ENCODE measurements at places on chromosomes 11 and 22.

- no peak for DNase-seq
These were observed 54.3 kb downstream of the SPATA19 start for GRCh38 chr11:133790995-133791394.

DNA sequence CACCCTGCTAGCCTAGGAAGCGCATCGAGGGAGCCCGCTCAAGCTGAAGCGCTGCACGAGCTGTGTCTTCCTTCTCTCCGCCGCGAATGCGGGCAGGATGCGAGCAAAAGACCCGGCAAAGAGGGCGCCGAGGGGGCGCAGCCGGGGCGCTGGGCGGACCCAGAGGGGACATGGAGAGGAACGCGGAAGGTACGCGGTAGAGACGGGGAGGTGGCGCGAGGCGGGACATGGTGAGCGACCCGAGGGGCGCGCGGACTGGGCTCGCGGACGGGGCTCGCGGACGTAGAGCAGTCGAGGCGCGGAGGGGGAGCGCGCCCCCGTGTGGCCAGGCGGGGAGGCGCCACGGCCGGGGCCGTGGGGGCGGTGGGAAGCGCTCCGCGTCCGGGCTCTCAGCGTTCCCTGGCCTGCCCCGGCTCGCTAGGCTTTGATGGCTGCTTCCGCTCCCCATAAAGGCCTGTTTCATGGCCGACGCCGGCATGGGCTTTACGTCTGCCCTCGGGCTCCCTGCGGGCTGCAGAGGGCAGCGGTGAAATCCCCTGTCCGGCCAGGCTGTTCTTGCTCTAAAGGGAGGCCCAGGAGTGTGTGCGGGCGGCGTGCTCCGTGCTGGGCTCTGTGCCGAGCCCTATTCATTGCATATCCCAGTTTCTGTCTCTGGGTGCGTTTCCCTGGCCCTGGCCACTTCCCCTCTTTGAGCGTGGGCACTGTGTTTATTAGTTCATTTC is 31.2 kb upstream of the TRIM29 start:
- DNase-seq, result peak; percentile 16

GRCh38 chr11:95081412-95081811 is 8.2 kb upstream of the ENDOD1 start:
- no peak for DNase-seq

GRCh38 chr11:19772480-19772879 is 59.8 kb downstream of the NAV2 start:
- no peak for DNase-seq

DNA sequence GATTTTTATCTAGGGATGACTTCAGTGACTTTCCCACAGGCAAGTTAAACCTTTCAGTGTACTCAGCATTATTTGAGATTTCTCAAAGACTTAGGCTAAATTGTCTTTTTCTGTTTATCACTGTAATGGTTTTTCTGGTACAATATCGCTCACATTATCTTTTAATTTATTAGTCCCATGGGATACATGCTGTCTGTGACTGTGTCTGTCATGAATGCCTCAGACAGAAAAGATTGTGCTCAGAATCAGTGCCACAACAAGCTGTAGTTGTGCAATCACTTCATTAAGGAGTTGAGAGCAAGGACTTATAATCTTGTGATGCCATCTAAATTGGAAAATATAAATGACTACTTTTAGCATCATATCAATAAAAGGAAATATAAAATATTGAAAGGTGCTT is 2374.2 kb upstream of the RAG2 start:
- no peak for DNase-seq

GRCh38 chr22:19629720-19630419 is 84.4 kb upstream of the SEPTIN5 start:
- peak; percentile 67 for DNase-seq

DNA sequence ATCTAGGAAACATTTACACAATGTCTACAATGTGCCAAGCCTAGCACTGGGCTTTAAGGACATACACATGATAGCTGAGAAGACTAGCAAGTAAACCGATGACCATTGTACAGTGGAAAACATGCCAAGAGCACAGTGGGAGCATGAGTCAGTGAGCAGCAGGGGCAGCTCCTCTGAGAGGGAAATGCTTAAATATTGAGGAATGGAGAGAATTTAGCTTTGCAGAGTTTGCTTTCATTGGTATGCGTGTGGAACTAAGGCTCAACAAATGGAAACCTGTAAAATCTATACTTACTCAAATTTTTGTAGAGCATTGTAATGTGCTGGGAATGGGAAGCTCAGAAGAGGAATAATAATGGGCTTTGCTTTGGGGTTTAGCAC is 282.3 kb downstream of the ST3GAL4 start:
- DNase-seq, result no peak

- DNase-seq, result no peak
These were observed 38.5 kb upstream of the NUP50 start for GRCh38 chr22:45125188-45125587.

- DNase-seq, result no peak
These were observed 35.6 kb downstream of the KIF18A start for GRCh38 chr11:28072321-28072720.

GRCh38 chr11:36460220-36460619 is 49.9 kb downstream of the TRAF6 start:
- no peak for DNase-seq

GRCh38 chr11:68584991-68585524 is 99.3 kb upstream of the GAL start:
- no peak for DNase-seq

DNA sequence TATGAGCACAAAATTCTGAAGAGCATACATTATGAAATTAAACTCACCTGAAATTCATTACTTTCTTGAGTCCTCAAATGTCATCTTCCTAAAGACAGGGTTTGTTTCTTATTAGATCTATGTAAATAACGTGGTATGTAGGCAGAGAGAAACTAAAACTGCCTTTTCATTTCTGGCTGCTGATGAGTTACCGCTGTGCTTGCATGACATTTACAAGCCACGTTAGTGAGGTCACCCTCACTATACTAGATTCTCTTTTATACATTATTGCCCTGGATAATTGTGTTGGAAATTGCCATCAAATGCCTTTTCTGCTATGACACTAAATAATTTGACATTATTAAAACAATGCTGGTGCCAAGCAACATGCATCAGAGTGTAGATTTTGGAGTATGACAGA is 748.3 kb upstream of the ANO3 start:
- DNase-seq, result no peak

- no peak for DNase-seq
These were observed 13.9 kb downstream of the TMEM184B start for GRCh38 chr22:38258895-38259294.

GRCh38 chr22:26785932-26786331 is 128.5 kb downstream of the MIAT start:
- no peak for DNase-seq

DNA sequence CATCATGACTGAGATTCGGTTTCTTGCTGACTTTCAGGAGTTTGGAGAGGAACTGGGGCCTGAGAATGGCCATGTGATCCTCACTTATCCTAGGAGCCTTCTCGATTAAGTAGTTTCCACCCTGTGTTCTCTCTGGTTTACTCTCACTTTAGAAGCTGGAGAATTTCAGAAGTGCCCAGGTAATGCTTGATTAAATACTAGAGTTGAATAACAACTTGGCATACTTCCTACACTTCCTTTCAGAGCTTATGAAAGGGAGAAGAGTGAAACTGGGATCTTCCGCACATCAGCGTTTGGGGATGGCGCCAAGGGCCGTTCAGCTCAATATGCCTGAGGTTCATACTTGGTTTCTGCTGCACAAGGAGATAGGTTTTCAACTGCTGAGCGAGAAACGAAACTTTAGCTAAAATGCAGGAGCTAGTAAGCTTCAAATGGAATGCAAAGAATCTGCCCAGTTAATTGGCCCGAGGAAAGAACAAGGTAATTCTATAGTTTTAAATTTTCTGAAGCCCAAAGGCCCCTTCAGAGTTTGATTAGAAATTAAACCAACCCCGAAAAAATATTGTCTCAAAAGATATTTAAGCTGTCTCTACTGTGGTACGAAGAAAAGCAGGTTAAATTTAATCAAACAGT is 823 bp upstream of the MUC15 start:
- DNase-seq, result no peak

- DNase-seq, result no peak
These were observed 24.7 kb downstream of the PC start for GRCh38 chr11:66933531-66933930.

DNA sequence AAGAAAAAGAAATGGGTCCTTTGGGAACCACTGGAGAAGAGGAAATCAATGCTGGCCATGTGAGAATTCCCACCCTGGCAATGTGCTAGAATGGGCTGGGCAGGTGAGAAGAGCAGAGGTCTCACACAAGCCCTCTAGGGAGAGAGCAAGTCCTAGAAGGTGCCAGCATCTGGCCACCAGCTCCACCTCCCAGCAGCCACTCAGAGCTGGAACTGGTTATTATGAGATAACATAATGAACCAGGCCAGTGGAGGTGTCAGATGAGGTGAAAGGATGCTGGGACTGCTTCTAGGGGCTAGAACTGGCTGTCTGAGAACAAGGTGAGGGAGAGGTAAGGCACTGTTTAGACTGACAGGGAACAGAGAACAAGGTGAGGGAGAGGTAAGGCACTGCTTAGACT is 29.3 kb downstream of the NEFH start:
- no peak for DNase-seq

GRCh38 chr22:37122598-37123180 is 13.2 kb upstream of the TMPRSS6 start:
- no peak for DNase-seq

- no peak for DNase-seq
These were observed 12.1 kb downstream of the SLC15A3 start for GRCh38 chr11:60939855-60940254.

- no peak for DNase-seq
These were observed 11.1 kb upstream of the OR8B3 start for GRCh38 chr11:124409906-124410305.

GRCh38 chr22:40436505-40437431 is 66.4 kb downstream of the SGSM3 start:
- no peak for DNase-seq

DNA sequence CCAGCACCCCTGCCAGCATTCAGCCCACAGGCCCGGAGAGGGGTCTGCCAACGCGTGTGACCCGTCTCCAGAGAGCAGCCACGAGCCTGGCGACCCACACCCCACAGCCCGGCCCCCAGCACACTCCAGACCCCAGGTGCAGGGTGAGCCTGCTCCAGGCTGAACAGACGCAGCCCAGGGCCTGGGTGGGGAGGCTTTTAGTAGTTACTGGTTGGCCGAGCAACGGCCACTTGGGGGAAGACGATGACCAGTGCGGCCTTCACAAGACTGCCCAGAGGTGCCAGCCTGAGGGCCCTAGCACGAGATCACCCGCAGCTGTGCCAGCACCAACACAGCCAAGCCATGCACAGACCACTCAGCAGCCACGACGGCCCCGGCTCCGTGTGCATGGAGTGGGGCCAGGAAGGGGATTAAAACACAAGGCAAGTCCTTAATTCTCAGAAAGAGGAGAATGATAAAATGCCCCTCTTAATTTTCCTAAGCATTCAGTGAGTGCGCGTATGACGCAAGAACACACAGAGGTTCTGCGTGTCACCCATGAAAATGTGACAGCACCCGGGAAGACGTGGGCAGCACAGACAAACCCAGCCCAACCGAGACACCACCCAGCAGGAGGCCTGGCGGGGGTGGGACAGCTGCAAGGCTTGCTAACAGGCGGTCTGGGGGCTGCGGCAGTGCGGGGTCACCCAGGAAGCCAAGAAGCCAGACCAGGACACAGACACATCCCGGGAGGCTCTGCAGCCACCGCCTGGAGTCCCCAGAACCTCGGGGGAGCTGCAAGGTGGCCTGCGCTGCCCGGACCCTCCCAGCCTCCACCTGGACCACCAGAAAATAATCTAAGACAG is 47.6 kb downstream of the BRD1 start:
- no peak for DNase-seq

DNA sequence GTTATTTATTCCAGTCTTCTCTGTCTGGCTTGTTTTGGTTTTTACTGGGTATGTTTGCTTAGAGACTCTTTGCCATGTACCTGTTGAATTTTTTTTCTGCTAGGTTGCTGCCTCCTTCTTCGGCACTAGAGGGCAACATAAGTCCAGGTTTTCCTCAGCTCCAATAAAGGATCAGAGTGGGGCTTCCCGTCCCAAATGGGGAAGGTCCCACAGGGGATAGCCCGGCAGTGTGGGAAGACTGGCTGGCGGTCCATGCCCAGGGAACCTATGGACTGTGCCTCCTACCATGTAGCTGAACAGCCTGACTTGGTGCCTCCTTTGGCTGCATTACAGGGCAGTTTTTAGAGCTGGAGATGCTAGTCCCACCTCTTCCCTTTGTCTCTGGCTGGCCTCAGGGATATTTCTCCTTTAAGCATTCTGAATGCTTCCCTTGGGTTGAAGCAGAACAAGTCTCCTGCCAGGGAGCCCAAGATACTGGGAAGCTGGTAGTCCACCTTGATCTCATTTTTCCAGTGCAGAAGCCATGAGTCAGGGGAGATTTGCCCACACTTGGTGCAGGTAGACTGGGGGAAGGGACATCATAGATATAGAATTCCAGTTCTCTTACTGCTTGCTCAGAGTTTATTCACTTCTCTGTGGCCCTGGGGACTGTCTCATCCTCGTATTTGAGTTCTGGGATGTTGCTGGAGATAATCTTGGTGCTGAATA is 60.2 kb downstream of the BRD1 start:
- DNase-seq, result no peak

DNA sequence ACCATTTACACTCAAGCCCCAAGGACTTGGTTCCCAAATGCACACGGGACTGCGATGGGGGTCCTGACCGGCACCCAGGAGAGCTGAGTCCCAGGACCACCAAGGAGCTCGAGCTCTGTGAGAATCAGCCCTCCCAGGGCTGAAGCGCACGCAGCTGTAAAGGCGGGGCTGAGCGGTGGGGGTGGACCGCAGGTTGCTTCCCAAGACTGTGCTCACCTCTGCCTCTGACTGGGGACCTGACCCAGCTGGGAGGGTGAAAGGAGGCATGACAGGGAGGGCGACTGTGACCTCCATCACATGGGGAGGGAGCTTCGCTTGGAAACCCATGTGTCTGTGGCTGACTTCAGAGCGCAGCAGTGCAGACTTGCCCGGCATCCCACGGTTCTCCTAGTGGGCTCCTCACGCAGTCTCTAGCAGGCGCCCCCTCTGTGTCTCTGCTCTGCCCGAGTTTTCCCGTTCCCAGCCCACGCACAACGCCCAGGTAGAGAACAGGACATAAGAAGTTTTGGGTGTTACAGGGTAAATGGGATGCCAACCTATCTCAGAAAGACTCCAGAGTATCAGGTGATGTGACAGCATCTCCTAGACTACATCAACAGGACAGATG is 15.4 kb upstream of the NAP1L4 start:
- DNase-seq, result no peak

GRCh38 chr22:21761086-21761485 is 25.5 kb upstream of the YPEL1 start:
- no peak for DNase-seq
